AG08396 (cell line): ENCODE measurements at places on chromosomes 7 and 10.

DNA sequence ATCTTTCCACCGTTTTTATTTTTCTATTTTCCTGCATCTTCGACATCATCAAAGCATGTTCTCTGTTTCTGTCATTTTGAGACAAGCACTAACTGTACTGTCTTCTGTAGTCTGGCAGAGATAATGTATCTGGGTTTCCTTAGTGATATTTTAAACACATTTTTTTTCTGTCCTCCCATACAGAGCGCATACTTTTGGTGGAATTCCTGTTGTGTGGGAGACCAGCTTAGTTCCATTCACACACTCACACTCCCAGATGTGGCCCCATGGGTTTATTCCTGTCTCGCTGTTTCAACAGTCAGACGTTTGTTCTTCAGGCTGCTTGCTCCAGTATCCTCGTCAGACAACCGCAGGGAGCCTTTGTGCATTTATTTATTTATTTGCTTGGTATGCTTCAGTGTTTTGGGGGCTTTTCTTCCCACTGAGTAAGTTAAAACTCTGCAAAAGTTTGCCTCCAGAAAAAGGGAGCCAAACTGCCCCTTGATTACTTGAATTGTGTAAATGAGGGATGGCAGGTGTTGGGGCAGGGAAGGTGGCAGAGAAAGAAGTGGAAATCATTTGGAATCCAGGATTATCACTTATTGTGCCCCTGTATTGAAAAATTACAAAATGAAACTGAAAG lies 456.8 kb upstream of the KLF6 start:
- DNase-seq, result peak; percentile 68

DNA sequence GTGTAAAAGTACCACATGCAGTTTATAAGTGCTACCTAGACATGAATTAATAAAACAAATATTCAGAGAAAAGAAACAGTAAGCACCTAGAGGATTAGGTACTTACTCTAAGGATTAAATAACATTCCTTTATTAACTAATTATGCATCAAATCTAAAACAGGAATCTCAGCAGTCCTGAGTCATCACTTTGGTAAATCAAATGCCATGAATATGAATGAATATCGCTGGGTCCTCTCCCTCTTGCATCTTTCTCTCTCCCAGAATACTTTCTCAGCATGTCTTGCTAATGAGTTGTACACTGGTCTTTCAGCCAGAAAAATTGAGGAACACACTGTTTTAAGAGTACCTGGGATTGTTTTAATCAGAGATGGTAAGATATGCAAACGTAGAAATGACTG lies 225.5 kb upstream of the NFE2L3 start:
- DNase-seq, result no peak

DNA sequence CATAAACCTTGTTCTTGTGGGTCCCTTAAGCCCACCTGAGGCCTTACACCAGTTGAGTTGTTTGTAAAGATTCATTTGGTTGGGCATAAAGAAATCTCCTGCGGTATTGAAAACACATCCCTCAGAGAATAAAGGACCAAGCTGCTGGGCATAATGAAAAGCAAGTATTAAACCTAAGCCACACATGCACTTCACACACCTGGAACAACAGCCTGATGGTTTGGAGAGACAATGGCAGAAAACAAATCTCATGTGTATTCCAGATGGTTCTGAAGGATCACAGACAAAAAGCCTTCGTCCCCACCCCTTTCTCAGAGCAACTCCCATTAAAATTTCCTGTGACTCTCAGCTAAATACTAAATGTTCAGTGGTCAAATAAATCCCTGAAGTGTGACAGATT lies 44.2 kb downstream of the FEZF1 start:
- DNase-seq, result no peak

DNA sequence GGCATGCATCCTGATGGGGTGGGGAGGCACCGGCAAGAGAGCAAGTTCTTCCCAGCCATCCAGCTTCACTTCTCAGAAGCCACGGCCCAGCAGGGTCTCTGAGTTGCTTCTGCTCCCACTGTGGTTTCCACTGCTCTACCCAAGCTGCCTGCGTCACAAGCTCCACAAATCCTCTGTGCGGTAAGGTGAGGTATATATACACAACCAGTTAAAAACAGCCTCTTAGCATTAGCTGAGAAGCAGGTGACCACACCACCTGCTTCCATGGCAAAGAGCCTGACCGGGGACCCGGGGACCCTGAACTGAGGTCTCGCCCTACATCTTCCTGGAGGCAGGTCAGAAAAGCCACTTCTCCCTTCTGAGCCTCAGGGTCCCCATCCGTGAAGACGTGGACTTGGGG lies 46.9 kb upstream of the NPFFR1 start:
- no peak for DNase-seq

GRCh38 chr7:51226063-51226755 lies 90.4 kb downstream of the COBL start:
- peak; percentile 22 for DNase-seq

DNA sequence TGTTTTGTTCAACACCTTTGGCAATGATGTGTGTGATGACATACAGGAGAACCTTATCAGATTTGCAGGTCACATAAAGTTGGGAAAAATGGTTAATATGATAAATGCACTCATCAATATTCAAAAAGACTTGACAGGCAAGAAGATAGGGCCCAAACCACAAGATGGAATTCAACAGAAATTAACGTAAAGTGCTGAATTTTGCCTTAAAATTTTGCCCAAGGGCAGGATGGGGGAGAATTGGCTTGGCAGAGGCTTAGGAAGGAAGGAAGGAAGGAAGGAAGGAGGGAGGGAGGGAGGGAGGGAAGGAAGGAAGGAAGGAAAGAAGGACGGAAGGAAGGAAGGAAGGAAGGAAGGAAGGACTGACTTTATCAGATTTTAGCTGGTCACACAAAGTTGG lies 35.3 kb downstream of the CARD11 start:
- DNase-seq, result no peak

DNA sequence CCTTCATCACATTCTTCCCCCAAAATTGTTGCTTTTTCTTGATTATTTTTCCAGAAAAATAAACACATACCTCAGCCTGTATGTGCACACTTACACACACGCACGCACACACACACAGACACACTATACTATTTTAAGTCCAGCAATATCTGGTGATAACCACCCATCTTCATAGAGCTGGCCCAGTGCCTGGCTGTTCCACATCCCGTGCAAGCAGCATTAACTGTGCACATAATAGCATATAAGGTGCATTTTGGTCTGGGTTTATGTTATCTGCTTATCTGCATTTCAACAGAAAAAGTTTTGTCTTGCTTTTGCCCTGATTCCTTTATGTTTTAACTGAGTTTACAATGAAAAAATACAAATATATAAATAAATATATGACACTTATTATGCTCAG lies 143.1 kb upstream of the KLF6 start:
- no peak for DNase-seq

DNA sequence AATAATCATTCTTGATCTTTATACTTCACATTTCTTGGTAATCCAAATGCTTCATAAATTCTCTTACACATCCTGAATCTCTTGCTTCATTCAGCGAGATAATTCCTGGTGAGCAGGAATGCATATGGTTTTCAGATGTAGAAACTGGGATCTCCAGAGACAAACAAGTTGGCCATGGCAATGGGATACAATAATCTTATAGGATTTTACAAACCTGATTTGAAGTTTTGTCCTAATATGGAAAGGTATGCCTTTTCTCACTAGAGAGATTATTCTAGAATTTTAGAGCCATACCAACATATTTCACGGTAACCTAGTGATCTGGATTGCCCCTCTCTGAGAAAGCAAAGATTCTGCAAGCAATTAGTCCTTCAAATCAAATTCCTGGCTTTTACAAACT lies 13.1 kb upstream of the TRDMT1 start:
- no peak for DNase-seq
